GM12892 (cell line): ENCODE measurements at places on chromosomes 4 and X.

DNA sequence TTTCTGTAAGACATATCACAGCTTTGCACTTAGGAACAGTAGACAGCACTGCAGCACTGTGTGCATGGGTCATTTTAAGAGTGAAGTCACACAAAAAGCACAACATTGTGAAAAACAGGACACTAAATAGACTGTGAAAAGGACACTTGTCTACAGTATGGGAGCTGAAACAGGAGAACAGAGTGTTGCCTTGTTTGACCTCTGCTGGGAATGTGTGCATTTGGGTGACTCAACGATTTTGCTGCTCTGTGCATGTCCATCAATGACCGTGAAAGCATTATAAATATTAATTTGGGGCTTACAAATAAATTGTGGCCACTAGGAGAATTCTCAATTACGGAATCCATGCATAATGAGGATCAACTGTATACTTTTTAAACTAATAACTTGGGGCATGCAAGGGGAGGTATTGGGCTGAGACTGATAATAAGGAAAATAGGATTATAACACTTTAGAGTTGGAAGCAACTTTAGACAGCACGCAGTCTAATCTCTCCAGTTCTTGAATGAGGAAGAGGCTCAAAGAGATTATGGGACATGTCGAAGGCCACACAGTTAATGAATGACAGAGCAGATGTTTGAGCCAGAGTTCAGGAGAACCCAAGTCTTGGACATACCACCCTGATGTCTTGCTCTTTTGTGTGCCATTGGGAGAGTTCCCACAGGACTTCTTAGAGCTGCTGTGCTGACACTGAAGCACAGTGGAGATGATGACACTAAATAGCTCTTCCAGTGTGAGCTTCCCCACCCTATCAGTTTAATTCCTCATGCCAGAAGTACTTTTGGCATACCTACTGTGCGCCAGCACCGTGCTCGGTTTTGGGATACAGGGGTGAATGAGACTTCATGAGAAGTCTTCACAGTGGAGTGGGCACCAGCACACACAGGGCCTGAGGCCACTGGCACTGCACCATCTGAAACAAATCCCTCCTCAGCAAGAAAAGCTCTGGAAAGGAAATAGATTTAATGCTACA lies 79.3 kb downstream of the FRAS1 start:
- no peak for DNase-seq

DNA sequence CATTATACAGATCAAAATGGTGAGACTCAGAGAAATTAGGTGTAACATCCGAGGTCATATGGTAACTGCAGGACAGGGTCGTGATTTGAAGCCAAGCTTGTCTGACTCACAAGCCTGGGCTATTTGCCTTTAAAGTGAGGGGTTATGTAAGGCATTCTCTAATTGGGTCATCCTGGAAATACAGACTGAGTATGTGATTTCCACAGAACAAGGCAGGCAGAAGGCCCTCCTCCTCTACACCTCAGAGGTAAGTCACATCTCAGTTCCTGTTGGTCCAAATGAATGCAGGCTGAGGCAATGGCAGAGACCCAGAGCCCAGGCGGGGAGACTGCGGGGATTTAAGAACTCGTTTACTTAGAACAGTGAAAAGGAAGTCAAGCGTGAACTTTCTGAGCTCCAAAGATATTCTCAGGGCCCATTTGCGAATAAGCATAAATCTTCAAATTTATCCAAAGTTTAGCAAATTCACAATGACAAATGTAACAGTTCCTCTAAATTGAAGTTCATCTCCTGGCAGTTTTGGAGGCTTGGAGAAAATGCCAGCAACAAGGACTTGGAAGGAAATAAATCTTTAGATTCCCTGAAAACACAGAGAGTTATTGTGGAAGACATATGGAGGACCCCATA lies 153.3 kb downstream of the LDB2 start:
- DNase-seq = no peak

GRCh38 chr4:2940267-2941137 lies 22.7 kb downstream of the NOP14 start:
- no peak for DNase-seq

GRCh38 chr4:150080337-150080736 lies 2.1 kb downstream of the DCLK2 start:
- DNase-seq = no peak

- no peak for DNase-seq
Measured at GRCh38 chrX:44698357-44698756, 145.5 kb upstream of the DUSP21 start.

DNA sequence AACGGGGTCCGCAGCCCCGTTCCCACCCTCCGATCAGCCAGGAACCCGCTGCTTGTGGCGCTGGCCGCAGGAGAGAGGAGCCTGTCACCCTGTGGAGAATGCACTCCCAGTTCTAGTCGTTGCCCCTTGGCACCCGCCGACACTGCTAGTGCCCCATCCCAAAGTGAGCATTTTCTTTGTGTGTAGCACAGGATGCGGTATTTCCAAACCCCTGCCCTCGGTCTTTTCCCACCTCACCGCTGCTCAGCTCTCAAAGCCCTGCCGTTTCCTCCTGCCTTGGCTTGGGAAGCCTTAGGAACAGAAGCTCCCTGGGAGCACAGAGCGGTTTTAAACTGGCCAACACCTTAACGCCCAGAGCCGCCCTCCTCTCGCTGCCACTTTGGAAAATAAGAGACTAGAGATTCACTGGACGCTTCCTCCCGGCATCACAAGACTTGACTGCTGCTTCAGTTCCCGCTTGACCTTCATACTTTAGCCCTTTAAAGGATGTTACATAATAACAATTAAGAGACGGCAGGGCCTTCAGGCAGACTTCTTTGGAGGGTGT lies 772 bp downstream of the CYP4V2 start:
- no peak for DNase-seq

DNA sequence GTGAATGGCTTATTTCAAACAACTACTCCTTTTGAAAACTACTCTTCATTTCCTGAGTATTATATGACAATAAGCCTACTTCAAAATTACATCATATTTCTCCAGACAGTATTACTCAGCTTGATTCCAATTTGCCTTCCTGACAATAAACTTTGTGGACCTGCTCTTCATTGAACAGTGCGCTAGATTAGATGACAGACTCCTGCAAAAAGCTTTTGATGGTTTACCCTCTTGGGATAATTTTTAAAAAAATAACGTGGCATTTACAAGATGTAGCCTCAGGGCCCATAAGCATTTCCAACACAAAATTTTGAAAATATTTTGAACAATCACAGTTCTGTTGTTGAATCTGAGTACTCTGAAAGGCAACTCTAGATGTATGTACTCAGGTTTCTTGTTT lies 25.9 kb downstream of the MGAT4D start:
- DNase-seq = no peak

DNA sequence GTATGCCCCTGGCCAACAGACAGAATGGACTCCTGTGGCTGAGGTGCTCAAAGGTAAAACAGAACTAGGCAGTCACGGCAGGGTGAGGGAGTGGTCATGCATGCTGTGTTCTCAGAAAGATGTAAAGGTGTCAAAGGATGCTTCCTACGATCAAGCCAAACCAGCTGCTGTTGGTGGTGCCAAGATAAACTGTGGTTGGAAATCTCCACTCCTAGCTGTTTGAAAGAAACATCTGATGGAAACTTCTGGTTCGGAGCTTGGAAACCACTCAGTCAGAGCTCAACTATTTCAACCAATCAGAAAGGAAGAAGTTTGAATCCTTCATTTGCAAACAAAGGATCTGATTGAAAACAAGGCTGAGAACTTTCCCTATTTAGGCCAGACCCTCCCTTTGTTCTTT lies 68.5 kb upstream of the DDX60 start:
- DNase-seq = no peak

DNA sequence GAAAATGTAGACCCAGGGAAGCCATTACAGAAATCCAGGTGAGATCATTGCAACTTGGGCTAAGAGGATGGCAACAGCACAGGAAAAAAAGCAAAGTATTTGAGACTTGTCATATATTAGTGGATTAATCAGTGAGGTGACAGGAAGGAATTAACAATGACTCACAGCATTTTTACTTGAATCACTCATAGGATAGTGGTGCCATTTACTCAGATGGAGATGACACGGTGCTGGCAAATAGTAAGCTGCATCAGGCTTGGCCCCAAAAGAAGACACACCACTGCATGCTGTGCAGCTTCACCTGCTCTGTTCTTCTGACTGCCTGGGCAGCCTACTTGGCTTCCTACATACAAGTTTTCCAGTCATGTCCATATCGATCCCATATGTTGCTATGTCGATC lies 144.8 kb downstream of the FRYL start:
- no peak for DNase-seq

- no peak for DNase-seq
Measured at GRCh38 chr4:76998251-76998901, 48.8 kb downstream of the SEPTIN11 start.

DNA sequence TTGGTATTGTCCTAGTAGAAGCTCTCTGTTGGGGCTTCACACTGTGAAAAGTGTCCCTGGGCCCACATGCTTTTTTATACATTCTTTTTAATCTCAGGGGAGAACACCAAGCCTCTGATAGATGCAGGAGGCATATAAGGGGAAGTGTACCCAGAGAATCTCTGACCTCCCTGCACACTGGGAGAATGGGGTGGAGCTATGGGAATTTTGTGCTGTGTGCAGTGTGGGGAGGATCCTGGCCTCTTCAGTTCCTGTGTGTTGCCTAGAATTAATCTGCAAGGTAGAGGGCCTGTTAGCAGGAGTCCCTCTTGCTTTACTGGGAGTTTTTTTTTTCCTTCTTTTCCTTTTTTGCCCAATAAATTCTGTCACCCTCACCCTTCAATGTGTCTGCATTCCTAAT lies 49.2 kb upstream of the SPIN4 start:
- no peak for DNase-seq

DNA sequence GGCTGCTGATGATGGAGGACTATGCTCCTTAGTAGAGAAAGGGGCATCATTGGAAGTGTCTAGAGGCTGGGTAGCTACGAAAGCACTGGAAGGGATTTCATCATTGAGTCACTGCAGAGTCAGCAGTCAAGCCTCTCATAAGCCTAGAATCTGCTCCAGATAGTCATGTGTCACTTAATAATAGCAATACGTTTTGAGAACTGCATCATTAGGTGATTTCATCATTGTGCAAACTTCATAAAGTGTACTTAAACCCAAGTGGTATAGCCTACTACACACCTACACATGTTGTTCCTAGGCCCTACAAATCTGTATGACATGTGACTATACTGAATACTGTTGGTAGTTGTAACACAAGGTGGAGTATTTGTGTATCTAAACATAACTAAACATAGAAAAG lies 165.6 kb downstream of the PTTG2 start:
- no peak for DNase-seq

DNA sequence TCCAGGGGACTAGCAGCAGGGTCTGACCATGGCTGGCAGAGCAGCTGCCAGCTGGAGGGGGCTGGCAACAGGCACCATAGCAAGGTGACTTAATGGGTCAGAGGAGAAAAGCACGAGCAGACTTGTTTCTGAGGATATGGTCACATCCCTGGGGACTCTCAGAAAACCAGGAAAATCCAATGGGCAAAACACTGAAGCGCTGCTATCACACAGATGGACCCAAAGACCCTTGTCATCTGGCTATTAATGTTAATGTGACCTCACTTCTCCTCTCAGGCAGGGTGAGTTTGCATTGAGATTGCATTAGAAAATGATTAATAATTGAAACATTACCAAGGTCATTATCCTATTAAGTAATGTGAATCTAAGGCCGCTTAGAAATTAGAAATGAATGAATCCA lies 293.7 kb upstream of the GALNT7 start:
- no peak for DNase-seq
